ENCODE measurements at places on chromosomes 16 and 17.

DNA sequence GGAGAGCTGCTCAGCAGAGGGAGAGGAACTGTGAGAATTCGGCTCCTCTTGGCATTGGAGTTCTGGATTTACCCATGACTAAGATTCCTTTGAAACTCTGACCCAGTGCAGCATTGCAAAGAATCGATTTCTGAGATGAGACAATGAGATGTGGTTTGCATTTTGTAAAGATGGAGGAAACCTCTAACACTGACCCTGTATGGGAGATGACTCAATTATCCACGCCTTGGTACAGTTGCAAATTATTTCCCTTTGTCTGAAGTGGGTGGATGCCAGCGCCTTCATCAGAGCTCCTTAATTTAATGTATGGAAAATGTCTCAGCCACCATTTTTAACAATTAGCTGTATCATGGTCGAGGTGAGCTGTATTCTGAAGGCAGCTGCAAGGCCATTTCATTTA is 53.4 kb downstream of the NUP93 start:
- no peak for DNase-seq

DNA sequence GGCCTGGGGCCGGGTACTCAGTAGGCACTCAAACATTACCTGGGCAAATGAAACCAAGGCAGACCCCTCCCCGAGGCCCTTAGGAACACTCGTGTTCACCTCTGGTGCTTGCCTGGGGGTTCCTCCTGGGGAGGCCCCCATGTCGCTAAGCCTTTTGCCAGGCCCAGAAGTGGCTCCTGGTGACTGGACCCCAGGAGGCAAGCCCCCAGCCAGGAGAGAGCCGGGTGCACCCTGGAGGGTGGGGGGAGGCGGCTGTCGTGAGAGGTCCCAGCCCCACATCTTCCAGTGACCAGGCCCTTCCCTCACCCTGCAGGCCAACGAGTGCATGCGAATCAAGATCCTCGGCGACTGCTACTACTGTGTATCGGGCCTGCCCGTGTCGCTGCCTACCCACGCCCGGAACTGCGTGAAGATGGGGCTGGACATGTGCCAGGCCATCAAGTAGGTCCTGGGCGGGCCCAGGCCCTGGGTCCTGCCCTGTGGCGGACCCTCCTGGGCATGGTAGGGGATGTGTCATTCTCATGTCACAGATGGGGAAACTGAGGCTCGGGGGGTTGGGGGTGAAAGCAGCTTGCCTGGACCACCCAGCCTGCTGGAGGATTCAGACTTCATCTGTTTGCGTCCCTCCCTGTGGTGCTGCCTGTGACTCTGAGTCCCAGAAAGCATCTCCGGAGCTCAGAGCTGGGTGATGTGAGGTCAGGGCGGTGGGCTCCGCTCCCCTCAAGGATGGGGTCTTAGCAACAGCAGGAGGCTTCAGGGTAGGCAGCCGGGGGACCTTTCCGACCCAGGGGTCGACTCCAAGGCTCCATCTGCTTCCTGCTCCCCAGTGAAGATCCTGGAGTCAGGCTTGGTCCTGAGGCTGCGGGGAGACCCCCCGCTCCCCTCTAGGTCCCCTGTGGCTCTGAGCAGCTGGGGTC is 32.5 kb downstream of the ADCY7 start:
- no peak for DNase-seq

DNA sequence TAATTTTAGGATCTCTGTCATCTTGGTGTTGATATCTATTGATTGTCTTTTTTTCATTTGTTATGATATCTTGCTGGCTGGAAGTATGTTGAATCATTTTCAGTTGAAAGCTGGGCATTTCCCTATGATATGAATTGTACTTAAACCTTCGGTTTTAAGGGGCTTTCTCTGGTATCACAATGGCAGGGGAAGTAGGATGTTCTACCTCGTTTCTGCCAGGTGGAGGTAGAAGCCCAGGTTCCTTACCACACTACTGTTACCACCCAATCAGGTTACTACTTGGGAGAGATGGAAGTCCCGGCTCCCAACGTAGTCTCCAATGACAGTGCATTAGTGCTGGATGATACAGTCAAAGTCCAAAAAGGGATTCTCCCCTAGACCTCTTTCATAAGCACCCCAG is 281.7 kb upstream of the TBX2 start:
- DNase-seq = no peak

DNA sequence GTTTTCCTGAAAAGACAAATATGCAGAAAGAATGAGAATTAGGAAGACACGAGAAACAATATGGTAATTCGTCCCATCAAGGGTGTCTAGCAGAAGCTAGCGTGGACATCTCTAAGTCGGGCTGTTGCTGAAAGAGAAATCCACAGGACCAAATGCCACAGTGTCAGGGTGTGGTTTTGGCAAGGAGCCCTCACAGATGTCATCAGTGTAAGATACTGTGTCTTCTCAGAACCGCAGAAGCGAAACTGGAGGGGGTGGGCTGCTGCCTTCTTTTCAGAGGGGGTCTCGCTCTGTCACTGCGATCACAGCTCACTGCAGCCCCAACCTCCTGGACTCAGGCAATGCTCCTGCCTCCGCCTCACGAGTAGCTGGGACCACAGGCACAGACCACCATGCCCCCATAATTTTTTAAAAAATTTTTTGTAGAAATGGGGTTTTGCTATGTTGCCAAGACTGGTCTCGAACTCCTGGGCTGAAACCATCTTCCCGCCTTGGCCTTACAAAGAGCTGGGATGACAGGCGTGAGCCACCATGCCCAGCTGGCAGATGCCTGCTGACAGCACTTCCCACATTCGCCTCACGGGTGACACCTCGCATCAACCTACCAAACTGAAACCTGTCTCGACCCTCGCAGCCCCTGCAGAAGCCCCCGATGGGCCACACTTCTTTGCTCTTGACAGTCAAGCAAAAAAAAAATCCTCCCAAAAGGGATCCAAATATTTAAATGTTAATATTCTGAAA is 26.2 kb downstream of the TRAP1 start:
- no peak for DNase-seq

- DNase-seq = peak; percentile 88
These were observed 1.7 kb downstream of the MT2A start for GRCh38 chr16:56610017-56610608.

GRCh38 chr16:61295311-61295710 is 740.9 kb downstream of the CDH8 start:
- peak; percentile 74 for DNase-seq

- DNase-seq = no peak
These were observed 238.4 kb downstream of the CEP112 start for GRCh38 chr17:65953316-65954147.

GRCh38 chr16:56789360-56789759 is 59.4 kb downstream of the NUP93 start:
- DNase-seq = peak; percentile 47

DNA sequence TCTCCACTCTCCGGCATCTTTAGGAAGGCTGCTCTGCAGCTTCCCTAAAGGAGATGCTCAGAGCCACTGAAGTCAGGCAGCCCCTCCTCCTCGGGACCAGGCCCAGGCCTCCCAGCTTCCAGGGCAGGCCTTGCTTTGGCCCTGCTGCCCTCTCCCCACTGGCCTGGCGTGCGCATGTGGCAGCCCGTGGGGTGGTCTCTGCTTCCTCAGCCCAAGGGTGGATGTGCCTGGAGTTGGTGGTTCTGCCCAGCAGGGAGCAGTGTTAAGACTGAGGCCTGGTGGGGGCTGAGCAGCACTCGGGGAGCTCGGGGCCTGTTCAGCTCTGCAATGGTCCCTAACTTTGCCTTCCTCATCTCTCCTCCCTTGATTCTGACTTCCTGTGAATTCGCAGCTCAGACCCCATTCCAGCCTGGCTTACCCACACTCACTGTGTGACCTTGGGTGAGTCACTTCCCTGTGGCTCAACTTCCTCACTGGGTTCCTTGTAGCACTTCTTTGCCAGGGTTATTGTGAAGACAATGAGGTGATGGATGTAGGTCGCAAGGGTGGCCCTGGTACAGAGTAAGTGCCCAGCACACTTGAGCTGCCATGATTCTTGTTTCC is 63.2 kb downstream of the NKD1 start:
- DNase-seq = peak; percentile 85

DNA sequence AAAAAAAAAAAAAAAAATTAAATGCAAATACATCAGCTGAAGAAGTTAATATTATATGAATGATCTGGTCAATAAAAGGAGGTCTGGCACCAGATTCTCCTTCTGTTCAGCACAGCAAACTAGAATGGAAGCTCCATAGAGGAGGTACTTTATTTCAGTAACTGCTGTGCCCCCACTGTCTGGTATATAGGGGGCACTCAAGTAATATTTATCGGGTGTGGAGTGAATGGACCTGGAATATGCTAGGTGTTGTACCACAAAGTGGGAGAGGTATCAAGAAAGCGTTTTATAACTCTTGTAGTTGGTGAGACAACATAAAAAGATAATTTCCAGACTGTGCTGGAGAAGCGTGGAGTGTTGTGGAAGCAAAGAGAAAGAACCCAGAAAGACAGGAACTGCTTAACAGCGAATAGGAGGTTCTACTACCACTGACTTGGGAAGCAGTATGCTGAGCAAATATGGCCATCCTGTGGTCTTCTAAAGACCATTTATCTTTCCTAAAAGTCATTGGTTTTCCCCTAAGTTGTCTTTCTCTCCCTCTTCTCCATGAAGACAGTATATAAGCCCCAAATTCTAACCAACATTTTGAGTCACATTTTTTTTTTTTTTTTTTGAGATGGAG is 12.2 kb upstream of the PRKCA start:
- no peak for DNase-seq

GRCh38 chr16:73965591-73965990 is 331.0 kb upstream of the PSMD7 start:
- DNase-seq = no peak

DNA sequence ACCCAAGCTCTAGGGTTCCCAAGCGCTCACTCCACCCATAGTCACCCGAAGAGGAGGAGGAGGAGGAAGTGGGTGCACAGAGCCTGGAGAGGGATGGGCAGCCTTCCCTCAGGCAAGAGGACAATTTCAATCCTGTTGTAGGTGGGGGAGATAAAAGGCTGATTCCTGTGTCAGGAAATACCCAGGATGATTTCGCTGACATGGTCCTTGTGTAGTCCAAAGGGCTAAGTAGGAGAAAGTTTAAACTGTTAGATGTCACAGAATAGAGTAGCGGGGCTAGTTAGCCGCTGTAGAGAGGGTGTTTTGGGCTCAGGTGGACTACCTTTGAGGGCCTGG is 1.3 kb upstream of the EXOC7 start:
- DNase-seq = no peak

GRCh38 chr16:17417740-17418139 is 53.0 kb downstream of the XYLT1 start:
- no peak for DNase-seq

GRCh38 chr16:62041401-62041800 is 5.2 kb upstream of the CDH8 start:
- peak; percentile 45 for DNase-seq

- DNase-seq = no peak
These were observed 18.8 kb upstream of the GLG1 start for GRCh38 chr16:74625500-74626350.

- DNase-seq = no peak
These were observed 13.2 kb downstream of the XYLT1 start for GRCh38 chr16:17457513-17457912.

DNA sequence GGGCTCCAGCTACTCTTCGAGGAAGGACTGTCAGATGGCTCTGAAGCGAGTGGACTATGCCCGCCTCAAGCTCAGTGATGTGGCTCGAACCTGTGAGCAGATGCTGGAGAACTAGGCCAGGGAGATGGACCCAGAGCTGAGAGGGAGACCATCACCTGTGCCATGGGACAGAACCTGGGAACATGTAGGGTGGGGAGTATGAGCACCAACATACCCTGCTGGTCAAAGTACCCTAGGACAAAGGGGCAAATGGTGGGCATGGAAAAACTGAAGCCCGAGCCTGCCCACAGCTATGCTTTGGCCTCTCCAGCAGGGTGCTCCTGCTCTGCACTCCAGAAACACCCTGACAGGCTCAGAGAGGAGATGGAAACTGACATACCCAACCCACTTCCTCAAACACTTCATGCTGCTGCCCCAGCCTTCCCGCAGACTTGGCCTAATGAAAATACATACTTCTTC is 1.9 kb downstream of the MED11 start:
- no peak for DNase-seq

- no peak for DNase-seq
These were observed 996 bp downstream of the MLKL start for GRCh38 chr16:74699666-74700065.

DNA sequence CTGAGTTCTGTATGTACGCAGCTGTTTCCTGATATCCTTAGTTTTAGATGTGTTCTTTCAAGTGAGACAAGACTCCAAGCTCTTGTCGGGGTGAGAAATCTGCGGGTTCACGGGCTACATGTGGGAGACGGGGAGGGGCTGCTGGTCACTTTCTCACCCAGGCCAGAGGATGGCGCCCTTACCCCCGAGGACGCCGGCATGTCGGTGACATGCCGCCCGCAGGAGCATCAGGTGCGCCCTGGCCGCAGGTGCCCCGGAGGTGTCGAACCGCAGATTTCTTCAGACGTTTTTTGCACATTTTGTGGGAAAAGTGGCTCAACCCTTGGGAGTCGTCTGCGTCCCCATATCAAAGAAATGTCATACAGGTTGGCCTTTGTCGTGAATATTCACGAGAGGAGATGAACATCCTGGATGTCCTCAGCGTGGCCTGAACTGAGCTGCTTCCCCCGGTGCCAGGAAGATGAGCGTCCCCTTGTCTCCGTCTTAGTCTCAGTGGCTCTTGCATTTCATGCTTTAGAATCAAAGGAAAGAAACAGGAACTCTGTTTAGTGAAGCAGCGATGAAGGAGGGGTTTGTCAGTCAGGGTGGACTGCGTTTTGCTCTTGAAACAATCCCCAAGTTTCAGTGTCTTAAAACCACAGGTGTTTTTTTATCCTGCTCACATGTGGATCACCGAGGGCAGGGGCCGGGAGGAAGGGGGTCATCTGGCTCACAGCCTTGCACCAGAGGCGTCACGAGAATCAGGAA is 75.4 kb upstream of the ZNF750 start:
- DNase-seq = no peak

DNA sequence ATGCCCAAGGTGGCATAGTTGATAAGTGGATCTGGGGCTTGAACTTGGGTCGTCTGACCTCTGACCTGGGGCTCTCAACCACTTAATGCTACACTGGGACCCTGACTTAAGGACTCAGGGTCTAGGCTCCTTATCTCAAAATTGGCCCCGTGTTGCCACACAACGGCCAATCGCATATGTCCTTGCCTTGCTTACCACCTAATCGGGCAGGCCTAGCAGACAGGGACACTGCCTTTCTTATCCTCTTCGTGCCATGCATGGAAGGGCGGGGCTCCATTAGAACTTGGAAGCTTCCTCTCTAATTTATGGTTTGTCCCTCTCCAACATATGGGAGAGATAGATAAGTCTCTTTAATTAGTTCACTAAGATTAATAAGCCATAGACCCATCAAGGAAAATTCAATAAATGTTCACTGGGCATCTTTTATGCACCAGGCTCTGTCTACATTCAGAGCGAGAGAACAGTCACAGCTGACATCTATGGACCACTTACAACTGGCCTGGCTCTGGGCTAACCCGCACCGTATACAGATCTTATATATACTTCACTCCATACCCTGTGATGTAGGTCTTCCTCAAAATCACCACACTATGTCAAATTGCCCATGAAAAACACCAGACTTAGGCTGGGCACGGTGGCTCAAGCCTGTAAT is 35.1 kb downstream of the CDH1 start:
- no peak for DNase-seq

- DNase-seq = no peak
These were observed 8.4 kb downstream of the PER1 start for GRCh38 chr17:8143581-8144400.

GRCh38 chr16:69371564-69371963 is 14.2 kb downstream of the TERF2 start:
- DNase-seq = no peak
